Stimulated activated CD8-positive, alpha-beta memory T cell treated with anti-CD3 and anti-CD28 coated beads, Interleukin-4, amount 100 ng/mL, for 1 hour (primary cell): ENCODE measurements at places on chromosomes 5 and 9.

DNA sequence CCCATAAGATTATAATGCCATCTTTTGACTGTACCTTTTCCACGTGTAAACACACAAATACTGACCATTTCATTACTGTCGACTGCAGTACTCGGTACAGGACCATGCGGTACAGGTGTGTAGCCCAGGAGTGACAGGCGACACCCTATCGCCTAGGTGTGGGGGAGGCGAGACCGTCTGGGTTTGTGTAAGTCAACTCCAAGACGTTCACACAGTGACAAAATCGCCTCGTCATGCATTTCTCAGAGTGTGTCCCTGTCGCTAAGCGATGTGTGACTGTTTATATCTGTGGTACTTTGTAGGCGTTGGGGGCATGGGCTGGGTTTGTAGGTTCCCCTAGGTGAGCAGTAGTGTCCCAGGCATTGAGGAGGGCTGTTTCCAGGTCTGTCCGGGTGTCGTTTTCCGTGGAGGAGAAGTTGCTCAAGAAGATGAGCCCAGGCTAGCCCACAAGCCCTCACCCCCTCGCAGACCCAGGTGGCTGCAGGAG lies 20.3 kb downstream of the NEK6 start:
- DNase-seq, result no peak

DNA sequence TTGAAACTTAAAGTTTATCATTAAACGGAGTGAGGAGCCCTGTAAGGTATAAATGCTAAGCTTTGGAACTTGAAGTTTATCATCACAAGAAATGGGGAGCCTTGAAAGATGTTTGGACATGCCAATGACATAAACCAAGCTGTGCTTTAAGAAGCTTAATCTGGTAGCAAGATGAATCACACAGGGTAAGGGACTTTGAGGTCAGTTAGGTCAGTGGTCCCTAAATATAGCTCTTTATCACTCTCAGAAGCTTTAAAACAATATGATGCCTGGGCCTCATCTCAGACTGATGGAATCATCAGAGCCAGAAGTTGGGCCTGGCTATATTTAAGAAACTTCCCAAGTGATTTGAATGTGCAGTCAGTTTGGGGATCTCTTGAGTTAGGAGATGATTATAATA lies 85.7 kb downstream of the TNC start:
- no peak for DNase-seq

DNA sequence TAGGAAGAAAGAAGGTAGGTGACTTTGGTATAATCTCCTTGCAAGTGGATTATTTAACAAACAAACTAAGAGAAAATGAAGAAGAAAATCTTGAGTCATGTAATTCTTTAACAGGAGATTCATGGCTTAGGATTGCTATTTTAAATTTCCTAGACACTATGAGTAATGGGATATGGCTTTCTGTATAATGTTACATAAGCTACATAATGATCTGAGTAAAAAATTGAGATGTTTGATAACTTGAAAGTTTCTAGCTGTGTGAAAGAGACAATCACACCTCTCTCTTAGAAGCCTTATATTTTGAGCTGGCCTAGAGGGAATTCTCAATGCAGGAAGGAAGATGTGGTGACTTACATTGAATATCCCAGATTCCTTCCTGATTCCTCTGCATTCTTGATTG lies 92.5 kb downstream of the CDH9 start:
- no peak for DNase-seq

DNA sequence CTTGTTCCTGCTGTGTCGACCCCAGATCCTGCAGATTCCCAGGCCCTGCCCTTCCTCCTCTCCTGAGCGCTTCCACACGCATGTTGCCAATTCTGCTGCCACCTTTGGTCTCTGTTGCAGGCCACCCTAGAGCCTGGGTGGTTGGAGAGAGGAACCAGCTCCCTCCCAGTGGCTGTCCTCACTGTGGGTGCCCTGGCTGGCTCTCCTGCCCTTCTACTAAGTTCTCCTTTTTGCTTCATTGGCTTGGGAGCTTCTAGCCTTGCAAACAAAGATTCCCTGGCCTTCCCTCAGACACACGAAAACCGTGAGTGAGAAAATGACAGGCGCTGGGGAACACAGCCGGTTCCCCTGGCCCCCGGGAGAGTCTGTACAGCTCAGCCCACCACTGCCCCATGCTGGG lies 14.2 kb upstream of the NCS1 start:
- no peak for DNase-seq

DNA sequence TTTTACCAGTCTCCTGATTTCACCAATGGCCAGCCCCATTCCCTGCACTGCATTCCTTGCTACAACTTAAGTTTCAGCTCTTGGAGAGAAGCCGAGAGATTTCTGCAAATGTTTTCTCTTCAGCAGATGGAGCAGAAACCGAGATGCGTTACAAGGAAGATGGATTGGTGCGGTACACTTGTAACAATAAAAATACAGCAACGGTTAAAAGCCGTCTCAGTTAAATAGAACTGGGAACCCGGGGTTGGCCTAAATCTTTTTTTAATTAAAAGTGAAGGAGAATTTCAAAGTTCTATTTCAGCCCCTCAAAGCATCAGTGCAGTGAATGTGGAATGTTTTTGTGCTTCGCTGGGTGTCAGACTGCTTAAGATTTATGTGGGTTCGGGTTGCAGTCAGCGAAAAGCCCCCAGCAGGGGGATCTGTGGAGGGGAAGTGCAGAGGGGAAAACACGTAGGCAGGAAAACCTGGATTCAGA lies 19.8 kb downstream of the BRINP1 start:
- no peak for DNase-seq

DNA sequence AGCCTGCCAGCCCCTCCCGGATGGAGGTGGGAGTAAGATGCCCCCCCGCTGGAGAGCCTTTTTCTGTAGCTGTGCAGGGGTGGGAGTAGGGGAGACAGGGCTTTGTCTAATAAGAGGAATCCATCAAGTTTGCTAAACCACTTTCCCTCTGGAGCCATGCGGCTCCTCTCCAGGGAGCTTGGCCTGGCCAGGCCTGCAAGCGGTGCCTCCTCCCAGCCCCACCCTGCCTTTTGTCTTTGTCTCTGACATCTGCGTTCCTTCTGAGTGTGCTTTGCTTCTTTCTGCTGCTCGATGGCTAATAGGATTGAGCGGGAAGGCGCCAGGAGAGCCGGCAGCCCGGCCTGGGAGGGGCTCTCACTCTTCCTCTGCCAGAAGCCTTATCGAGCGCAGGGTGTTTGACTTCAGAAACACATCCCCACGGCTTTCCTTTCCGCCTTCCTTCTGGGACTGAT lies 26.7 kb upstream of the FCN1 start:
- DNase-seq, result no peak

- DNase-seq, result no peak
Observed at GRCh38 chr9:27280860-27281259, 16.1 kb downstream of the EQTN start.
